RPMI7951 (cell line): ENCODE measurements at places on chromosomes 2 and 18.

DNA sequence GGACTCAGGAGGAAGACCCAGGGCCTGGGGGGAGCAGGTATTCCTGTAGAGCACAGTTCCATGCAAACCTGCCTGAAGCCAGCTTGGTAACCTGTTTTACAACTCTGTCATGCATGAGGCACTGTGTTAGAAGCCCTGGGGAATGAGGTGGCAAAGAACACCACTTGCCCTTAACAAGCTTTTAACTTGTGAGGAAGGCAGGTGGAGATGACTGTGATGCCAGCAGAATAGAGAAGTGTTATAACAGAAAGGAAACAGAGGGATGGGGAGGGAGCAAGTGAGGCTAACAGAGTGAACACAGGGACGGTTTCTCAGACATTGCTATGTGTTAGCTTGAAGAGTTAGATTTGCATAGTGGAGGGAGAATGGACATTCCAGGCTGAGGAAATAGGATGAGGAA, 11.5 kb upstream of the IL1A start:
- DNase-seq: no peak

GRCh38 chr2:50513724-50514123, 518.2 kb downstream of the NRXN1 start:
- DNase-seq: no peak

DNA sequence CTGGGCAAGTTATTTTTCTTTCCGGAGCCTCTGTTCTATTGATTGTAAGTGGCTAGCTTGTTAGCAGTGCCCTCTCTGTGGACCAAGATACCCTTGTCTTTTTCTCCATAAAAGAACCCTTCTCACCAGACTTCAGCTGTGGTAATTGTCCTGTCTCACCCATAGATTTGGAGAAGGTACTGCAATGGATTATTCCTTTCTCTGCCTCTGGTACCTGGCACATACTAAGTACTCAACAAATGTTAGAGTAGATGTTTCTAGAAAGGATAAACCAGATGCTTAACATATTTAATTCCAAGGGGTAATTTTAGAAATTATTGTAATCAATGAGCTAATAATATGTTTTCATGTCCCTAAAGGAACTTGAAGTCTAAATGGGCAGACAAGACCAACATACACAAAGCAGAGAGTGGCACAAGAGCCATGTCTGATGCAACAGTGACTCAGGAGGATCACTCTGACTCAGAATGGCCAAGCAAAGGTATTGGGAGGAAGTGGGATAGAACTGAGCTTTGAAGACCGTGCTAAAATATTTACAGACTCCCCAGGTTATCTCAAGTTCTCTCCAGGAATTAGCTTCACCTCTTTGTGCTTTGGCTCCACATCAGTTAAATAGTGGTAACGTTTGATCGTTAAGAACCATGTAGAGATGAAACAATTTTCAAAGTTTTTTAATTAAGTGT, 129.7 kb upstream of the OSR1 start:
- peak; percentile 84 for DNase-seq

GRCh38 chr2:198359308-198359707, 554.9 kb downstream of the PLCL1 start:
- no peak for DNase-seq

- no peak for DNase-seq
Measured at GRCh38 chr2:42752816-42753813, 10.8 kb downstream of the OXER1 start.

DNA sequence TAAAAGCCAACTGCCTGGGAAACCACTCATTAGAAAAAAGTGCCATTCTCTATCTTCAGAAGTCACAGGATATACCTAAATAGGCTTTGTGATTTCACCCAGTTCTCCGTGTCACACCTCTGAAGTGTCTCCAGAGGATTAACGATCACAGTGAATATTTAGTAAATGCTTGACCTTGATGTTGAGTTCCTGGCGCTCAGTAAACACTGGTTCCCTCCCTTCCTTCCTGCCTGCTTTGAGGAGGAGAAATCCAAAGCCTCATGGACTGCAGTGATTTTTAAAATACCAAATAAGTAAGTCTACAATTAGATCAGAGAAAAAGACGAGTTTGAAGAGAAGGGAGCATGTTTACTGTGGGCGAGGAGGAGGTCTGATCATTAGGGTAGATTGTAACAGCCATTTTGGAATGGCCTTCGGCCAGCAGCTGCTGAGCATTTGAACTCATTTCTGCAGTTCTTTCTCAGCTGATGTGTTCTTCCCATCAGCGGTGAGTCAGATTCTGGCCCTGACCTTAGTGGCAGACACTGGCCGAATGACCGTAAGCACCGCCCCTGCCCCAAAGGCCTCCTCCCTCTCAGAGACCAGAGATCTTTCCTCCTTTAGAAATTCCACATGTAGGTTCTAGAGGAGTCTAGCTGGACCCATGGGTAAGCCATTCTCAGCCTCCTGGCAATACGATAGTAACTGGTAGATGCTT, 62.1 kb upstream of the SLC16A14 start:
- peak; percentile 93 for DNase-seq

GRCh38 chr2:240728827-240729226, 37.2 kb downstream of the AQP12A start:
- DNase-seq: no peak

DNA sequence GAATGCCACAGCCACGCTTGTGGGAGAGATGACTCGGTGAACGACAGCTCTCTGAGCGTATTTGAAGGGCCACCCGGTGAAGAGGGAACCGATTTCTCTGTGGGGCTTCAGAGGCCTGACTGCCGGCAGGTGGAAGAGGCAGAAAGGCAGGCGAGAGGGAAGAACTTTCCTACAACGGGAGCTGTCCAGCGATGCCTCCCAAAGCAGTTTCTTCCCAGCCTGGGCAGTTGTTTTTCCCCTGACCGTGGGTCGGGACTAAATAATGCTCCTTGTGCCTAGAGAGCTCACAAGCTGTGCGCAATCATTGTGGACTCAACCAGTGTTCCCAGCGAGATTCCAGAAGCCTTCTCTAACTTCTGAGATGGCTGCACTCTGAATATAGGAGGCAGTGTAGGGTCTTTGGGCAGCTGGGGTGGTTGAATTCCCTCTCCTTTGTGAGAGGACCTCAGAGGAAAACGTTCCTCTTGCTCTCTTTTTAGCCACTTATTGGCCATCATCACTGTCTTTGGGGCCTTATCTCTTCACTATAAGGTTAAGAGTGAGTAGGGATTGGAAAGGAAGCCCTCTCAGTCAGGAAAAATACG, 710 bp downstream of the SEC11C start:
- DNase-seq: peak; percentile 43

- DNase-seq: no peak
Measured at GRCh38 chr2:19818039-19818438, 83.7 kb downstream of the TTC32 start.

DNA sequence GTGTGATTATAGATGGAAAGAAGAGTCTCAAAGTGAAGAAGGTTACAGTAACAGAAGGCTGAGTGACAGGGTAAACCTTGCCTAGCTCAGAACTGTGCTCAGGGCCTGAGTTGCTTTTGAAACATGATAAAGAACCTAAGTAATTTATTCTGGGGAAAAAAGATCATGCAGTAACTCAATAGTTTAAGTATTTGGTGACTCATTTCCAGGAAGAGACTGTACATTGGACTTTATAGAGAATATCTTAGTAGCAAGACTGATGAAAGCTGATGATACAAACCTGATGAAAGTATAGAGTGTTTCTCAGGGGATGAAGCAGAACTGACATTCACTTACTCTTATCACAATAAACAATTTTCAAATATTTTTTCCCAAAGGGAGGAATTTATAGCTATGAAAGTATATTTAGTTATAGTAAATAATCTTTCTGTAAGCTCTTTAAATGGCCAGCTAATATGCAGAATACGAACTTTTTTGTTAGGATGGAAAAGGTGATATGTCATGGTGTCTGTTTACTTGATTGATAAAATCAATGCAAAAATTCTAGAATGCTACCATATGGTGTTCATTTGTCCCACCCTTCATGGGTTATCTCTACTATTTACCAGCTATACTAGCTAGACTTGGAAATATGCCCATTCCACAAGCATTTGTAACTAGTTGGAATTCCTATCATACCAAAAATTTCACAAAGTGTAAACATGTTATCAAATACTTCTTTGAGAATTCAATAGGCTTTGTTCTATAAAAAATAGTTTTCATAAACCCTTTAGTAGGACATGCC, 1265.5 kb upstream of the ACVR2A start:
- DNase-seq: peak; percentile 11

DNA sequence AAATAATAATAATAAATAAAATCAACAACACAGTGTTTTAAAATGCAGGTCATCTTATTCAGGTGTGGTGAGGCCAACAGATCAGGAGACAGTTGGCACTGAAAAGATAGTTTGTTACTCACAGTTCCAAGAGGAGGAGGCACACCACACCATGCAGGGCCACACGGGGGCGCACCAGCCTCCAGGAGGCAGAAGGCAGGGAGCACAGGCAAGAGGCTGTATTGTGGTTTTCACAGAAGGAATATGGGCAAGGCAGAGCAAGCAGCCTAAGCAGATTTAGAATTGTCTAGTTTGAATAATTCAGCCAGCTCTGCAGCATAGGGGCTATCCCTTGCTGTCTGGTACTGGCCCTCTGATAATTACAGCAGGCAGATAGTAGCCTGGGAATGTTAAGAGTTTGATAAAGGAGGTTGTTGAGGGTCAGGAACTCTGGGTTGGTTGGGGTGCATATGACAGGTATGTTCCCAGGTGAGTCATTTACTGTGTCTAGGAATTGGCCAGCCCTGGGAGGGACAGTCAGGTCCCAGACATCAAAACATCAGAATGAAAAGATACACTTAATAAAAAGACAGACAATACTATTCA, 31.3 kb downstream of the KIAA2012 start:
- peak; percentile 62 for DNase-seq

GRCh38 chr2:44218771-44219170, 50.1 kb downstream of the PPM1B start:
- no peak for DNase-seq

DNA sequence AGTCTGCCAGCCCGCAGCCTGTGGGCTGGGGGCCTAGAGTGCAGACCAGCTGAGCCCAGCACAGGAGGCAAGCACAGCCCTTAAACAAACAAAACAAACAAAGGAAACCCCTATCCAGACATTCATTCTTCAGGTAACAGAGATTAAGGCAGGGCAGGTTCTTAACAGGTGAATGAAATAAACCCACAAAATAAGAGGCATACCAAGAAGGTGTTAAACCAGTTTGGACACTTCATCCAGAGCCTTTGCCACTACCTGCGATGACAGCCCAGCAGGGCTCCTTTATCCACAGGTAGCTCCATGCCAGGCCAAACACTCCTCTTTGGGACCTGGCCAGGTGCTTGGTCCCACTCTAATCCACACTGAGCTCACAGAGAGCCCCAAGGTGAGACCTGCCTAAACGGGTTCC, 209.7 kb upstream of the SIX2 start:
- DNase-seq: no peak

DNA sequence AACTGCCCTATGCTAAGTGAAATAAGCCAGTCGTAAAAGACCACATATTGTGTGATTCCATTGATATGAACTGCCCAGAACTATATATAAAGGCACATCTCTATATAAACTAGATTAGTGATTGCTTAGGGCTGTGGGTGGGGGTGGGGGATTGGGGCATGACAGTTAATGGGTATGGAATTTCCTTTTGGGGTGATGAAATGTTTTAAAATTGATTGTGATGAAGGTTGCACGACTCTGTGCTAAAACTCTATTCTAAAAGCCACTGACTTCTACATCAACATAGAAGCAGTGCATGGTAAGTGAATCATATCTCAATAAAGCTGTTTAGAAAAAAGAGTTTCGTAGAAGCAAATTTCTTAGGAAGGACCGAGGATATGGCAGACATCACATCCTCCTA, 53.0 kb downstream of the CDCA7 start:
- DNase-seq: no peak

GRCh38 chr2:238267884-238268680, 20.3 kb downstream of the PER2 start:
- DNase-seq: no peak

GRCh38 chr2:218569661-218570500, 1.2 kb downstream of the CNOT9 start:
- DNase-seq: peak; percentile 44

- no peak for DNase-seq
Measured at GRCh38 chr18:67132919-67133318, 383.6 kb downstream of the DSEL start.

- DNase-seq: no peak
Measured at GRCh38 chr2:88561646-88562388, 65.4 kb downstream of the EIF2AK3 start.

DNA sequence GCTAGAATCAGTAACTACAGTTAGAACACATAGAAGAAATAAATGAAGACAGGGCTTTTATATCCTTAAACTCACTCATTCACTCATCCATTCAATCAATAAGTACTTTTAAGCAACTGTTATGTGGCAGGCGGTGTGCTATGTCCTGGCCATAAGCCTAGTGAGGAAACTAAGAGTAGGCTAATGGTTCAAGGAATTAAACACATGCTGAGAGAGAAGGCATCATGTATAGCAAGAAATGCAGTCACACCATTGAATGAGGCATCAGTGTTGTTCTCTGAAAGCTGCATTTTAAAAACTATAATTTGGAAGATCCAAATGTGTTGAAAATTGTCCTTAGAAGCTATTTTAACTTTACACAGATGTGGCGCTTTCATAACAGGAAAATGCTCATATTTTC, 86.5 kb upstream of the DTNA start:
- DNase-seq: no peak

GRCh38 chr2:62939735-62940491, 110.7 kb upstream of the OTX1 start:
- DNase-seq: peak; percentile 95

DNA sequence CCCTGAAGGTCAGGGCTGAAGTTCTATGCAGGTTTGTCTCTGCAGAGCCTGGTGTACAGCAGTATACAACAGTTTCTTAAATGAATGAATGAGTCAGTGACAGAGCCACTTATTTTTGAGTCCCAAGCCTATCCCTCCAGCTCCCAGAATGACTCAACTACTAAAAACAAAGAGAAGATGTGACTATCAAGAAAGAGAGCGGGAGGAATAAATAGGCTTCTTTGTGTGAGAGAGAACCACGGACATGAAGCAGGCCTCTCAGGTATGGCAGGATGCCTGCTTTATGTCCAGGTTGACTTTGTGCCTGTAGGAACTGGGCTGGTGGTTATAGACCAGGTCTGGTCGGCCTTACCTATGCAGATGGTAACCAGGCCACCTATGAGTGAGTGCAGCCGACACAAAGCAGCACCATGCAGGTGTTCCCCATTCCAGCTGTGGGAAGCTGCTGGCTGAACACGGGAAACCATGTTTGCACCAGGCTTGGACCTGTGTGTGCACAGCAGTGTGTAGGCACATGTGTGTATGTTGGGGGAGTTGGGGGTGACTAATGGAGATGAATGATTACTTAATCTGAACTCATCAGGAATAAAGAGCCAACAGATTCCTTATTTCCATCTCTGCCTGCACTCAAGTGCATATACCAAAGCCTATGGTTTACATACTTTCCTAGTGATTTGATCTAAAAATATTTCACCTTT, 171.0 kb downstream of the OSR1 start:
- peak; percentile 73 for DNase-seq
